Stimulated activated CD8-positive, alpha-beta memory T cell treated with anti-CD3 and anti-CD28 coated beads, Interleukin-12 subunit alpha, Interleukin-12 subunit beta, amount 100 ng/mL, for 4 hours (primary cell): ENCODE measurements at places on chromosomes 16 and 17.

DNA sequence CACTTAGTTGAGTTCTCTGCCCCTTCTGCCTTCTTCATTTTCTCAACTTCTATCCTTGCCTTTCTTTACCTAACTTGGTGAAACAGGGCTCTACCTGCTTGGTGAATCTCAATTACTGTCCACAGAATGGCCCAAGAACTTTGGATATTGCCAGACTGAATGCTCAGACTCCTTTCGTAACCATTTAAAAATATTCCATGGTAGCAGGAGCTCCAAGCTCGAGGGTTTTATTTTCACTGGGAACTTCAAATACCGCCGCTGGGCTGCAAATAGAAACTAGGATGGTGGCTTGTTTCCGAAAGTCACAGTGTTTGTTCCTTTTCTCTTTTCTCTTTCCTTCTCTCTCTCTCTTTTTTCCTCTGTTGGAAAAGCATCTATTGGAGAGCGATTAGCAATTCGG lies 13.2 kb downstream of the TMEM100 start:
- DNase-seq, result no peak

GRCh38 chr17:57713140-57713539 lies 32.0 kb downstream of the CCDC182 start:
- DNase-seq, result no peak

DNA sequence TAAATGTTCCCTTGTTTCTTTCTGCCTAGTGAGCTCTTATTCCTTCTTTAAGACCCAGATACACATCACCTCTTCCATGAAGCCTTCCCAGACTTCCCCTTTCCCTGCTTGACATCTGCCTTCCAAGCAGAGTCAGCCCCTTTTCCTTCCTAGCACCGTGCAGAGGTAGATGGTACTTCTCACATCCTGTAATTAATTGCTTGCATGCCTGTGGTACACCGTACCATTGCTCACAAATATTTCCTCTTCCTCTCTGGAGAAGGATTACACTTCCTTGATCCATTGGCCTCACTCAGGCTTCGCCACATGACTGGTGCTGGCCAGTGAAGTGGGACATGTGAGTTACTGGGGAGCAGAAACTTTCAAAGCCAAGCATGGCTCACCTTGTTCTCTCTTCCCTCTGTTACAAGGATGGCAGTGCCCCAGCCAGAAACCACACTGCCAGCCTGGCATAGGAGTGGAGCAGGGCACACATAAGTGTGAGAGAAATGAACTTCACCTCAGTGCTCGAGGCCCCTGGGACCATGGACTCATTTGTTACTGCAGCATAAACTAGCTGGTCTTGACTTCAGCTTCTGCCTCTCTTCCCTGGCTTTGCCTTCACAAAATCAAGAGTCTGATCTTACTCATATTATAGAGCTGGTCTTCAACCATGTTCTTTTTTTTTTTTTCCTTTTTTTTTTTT lies 44.0 kb downstream of the SOST start:
- no peak for DNase-seq

- no peak for DNase-seq
Observed at GRCh38 chr17:7636163-7636562, 6.2 kb downstream of the SHBG start.

GRCh38 chr17:80545499-80545826 lies 825 bp downstream of the RPTOR start:
- DNase-seq, result no peak

GRCh38 chr16:54432897-54433229 lies 146.3 kb upstream of the IRX3 start:
- DNase-seq, result no peak

DNA sequence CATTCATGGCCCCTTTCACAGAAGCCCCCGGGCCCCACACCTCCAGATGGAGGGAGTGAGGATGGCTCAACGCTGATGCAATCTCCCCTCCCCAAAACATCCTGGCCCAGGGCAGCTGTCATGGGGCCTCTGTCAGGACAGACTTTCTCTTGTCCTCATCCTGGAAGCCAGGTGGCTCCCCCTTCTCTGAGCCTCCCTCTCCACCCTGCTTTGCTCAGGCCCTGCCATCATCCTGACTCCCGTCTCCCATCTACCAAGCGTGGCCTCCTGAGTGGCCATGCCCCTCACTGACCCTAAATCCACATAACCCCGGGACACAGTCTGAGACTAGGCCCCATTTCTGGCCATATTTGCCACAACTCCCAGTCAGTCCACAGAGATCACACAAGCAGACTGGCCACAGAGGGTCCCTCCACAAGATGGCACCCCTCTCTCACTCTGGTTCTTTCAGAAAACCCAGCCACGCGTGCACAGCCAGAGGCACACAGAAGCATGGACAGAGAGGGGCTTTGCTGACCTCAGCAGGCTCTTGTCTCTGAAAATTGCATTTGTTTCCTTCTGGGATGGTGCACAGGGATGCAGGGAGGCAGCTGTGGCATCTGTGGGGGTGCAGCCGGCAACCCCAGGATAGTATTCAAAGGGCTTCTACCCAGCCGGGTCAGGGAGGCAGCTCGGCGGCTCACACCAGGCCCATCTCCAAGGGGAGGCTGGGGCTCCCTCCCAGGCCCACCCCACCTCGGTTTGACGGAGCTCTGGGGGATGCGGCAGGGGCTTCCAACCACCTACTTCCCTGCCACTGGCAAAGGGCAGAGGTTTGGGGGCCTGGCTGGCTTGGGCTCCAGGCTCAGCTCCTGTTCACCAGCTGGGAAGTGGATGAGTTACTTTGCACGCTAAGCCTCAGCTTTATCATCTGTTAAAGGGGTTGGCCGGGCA lies 16.9 kb downstream of the DOC2B start:
- no peak for DNase-seq

DNA sequence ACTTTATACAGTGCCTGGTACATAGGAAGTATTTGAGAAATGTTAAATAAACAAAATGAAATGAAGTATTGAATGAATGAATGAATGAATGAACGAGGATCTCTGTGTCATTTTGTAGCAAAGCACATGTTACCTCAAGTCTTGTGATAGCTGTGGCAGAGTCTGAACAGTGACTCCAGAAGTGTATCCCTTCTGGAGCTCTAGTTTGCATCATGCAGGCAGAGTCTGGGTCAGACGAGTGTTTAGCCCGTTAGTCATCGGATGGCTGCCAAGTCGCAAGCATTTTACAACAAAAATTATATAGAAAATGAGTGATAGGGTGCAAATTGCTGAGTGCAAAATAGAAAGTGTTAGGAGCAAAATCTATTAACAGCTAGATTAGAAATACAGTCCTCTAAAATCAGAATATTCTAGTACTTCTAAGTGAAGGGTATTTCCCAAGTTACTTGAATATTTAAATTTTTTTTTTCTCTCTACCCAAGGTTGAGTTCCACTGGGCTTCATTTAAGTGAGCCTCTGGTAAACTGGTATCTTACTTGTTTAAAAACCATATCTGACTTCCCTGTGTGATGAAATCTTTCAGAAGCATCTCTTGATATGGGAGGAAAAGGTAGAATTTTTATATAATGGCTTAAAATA lies 113.3 kb downstream of the FTO start:
- DNase-seq, result no peak
